ENCODE measurements at places on chromosomes 12 and 14.

GRCh38 chr12:70353780-70354660 lies 12.1 kb upstream of the KCNMB4 start:
- no peak for DNase-seq

- DNase-seq = no peak
Observed at GRCh38 chr14:72054911-72055310, 122.7 kb downstream of the RGS6 start.

DNA sequence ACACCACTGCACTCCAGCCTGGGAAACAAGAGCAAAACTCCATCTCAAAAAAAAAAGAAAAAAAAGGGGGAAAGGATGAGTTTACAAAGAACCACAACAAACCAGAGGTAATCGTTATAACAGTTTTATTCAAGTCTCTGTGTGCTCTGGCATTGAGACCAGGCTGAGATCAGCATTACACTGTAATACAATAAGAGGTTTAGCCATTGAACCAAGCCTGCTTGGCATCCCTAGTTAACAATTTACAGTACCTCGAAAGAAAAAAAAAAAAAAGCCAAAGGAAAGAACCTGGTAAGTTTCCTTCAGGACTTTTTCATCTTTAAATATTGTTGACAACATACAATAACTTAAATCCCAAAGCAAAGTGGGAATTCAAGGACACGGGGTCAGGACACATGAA lies 80.7 kb downstream of the TTC9 start:
- DNase-seq = no peak

- DNase-seq = no peak
Observed at GRCh38 chr14:21267886-21268616, 1.2 kb downstream of the HNRNPC start.

DNA sequence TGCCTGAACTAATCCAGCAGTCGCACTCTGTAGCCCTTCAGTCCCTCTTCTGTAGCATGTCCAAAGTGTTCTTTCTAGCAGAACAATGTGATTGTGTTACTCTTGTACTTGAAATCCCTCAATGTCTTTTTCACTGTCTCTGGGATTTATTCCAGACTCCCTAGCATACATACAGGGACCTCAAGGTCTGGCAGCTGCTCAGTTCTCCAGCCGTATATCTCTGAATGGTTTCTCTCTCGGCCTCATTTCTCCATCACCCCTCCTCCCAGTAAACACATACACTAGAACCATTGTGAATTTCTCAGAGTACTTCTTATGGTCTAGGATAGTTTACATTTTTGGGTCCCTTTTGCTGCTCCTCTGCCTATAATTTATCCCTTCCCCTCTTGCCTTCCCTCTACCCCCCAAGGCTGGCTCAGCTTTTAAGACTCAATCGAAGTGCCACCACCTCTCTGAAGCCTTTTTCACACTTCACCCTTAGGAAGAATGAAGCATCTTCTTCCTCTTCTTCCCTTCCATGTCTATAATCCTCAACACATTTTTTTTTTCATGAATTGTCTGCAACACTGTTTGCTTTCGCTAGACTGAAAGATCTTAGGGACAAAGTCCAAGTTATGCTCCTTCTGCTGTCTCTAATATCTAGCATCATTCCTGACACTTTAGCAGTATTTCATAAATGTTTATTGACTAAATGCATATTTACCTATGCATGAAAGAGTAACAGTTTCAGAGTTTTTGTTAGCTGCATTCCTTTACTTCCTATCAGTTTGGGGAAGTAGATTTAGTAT lies 446.1 kb downstream of the ZFP36L1 start:
- no peak for DNase-seq

- no peak for DNase-seq
Observed at GRCh38 chr12:13094367-13094766, 9.1 kb downstream of the GSG1 start.

DNA sequence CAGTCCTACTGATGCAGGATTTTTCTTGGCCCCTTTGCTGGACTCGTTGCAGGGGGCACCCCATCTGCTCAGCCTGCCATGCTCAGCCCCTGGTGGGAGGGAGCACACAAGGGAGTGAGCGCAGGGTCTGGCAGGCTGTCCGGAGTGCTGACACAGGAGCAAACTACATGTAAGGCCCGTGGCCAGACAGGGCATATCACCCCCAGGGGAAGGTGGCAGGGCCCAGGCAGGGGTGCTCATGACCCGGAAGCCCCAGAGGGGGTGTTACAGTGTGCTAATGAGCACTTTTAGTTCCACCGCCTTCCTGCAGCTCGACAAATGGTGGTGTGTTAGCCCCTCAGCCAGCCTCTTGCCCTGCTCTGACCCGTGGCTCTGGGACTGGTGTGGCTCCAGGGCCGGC lies 645.6 kb upstream of the TMEM132C start:
- no peak for DNase-seq

DNA sequence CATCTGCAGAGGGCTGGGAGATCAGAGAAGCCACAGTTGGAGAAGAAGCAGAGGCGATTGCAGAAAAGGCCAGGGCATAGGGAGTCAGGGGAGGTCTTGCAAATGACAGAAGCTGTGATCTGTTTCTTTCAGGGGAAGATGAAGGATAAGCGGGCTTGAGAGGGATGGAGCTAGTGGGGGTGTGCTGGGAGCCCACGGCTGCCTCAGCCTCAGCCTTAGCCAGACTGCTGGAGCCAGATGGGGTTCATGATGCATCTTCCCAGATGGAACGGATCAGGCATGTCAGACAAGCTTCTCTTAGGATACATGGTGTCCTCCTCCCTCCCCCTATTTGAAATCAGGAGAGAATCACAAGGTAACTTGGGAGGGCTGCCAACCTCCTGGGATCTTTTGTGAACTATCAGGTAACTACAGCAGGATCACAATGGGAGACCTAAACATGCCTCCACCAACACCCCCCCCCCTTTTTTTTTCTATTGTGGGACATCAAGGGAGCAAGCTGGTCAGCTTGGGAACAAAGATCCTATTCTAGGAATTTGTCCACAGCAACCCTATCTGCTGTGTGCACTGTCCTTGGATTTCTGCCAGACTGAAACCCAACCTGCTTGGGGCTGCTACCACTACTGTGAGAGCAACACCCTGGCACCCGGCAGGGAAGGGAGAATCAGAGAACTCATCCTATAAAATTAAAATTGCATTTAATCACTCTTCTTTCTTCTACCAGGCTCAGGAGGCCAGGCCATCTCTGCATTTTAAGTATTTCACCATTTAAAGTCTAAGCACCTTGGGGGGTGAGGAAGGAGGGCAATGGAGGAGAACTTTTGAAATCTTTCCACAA lies 10.7 kb upstream of the ATP2A2 start:
- no peak for DNase-seq

Data from activated CD4-positive, alpha-beta T cell treated with anti-CD3 and anti-CD28 coated beads for 24 hours (primary cell).